ENCODE measurements at places on chromosomes 1 and 21.

- no peak for DNase-seq
Observed at GRCh38 chr1:115090540-115090939, 1.2 kb upstream of the TSPAN2 start.

DNA sequence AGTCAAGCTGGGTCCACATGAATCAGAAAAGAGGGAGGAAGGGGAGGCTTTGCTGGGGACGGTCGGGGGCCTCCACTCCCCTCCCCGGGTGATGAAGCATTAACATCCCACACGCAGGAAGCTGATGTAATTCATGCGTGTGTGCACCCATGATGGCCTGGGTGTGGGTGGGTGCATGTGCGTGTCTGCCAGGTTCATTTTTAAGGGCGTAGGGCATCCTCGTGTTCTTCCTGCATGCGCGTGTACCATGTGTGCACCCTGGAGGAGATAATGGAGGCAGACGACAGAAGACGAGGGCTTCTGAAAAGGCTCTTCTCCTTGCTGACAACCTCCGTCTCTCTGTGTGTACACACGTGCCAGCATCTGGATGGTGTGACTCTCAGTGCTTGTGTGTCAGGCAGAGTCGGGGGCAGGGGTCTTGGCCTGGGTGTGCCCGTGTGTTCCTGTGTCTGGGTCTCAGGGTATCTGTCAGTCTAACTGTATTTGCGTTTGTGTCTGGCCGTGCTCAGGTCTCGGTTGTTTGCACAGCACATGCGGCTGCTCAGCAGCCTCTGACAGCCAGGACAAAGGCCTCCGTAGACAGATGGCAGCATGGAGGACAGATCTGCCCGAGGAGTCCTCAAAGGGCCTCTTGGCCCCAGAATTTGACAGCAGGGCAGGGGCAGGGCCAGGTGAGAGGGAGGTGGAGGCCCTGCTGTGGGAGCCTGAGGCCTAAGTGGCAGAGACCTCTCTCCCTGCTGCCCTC lies 2.4 kb downstream of the RAP1GAP start:
- no peak for DNase-seq

GRCh38 chr1:31444725-31445448 lies 31.9 kb downstream of the SERINC2 start:
- no peak for DNase-seq

GRCh38 chr1:229229721-229230139 lies 41.2 kb upstream of the RAB4A start:
- DNase-seq = no peak

GRCh38 chr1:42176902-42177519 lies 12.5 kb upstream of the GUCA2A start:
- DNase-seq = no peak

DNA sequence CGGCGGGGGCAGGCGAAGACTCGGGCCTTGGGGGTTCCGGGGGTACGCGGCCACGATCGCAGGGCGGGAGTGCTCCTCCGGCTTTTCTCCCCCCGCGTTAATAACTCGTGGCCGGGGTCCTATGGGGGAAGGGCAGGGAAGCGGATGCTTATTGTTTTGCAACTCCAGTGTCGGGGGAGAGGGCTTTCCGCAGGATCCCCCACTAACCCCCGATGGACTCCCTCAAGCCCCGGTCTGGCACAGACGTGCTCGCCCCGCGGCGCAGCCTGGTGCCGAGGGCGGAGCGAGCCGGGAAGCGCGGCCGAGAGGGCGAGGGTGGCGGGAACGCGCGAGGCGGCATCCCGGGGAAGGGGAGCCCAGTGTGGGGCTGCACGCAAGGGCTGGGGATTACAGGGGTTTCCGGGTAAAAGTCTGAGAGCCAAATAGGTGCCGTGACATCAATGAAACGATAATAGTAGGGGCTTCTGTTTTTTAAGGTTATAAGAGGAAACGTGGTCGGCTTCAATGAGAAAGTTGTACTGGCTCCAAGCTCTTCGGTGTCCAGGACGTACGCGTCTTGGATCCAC lies 772 bp downstream of the UCK2 start:
- peak; percentile 10 for DNase-seq

GRCh38 chr21:38095220-38095619 lies 161.6 kb upstream of the KCNJ15 start:
- no peak for DNase-seq

DNA sequence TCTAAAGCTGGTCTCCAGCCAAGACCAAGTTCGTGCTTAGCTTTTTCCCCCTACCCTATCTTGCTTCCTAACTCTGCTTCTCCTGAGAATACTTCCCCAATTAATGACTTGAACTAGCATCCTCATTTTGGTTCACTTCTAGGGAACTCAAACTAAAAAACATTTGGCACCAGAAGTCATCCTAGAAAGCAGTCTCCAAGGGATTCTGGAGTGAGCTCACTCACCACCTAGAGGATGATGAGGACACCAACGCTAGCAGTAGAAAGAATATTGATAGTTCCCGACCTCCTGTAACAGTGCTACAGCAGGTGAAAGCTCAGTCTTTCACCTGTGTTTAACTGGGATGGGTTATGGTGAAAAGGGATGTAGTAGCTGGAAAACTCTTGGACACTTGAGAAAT lies 4.7 kb upstream of the PSMB2 start:
- no peak for DNase-seq

DNA sequence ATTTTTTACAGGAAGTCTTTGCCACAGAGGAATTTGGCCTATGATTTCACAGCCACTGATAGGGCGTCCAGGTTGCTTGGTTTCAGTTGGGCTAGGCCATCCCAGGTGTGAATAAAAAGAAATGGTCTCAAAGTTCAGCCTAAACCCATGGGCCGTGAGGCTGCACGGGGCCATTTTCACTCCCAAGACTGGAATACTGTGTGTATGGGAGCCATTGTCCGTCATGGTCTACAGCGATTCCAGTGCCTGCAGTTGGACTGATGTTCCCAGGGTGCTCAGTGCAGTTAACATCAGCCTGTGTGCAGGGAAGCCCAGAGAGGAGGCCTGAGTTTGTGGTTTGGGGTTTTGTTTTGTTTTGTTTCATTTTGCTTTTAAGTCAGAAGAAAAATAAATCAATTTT lies 133.2 kb downstream of the ADSS2 start:
- DNase-seq = no peak

DNA sequence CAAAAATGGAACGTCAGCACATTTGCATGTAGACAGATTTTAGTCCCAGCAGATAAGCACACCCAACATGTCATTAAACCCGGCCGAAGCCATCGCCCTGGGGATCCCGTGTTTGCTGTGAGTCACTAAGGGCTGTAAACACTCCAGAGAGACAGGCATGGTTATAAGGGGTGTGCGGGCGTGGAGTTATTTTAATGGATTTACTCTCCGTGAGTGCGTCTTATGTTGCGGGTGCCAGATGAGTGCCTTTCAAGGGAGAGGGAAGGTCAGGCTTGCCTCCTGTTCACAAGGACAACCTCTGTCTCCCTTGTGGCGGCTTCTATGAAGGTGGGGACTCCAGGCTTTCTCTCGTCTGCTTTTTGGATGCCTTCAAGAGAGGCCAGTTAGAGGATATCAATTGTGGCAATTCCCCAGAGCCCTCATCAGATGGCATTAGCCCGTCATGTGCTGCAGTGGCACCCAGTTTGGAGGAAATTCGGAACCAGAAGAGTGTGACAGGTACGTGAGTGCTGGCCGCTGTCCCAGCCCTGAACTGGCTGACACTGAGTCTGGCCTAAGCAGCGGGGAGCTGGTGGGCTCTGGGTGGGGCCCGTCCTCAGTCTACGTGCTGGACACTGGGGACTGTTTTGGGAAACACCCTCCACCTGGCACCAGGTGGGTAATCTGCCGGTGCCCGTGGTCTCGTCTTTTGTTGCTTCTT lies 223.8 kb upstream of the TMEM51 start:
- DNase-seq = no peak

GRCh38 chr1:38587766-38588165 lies 271.8 kb downstream of the RRAGC start:
- DNase-seq = no peak

GRCh38 chr1:1604374-1605033 lies 4.6 kb upstream of the FNDC10 start:
- DNase-seq = no peak

DNA sequence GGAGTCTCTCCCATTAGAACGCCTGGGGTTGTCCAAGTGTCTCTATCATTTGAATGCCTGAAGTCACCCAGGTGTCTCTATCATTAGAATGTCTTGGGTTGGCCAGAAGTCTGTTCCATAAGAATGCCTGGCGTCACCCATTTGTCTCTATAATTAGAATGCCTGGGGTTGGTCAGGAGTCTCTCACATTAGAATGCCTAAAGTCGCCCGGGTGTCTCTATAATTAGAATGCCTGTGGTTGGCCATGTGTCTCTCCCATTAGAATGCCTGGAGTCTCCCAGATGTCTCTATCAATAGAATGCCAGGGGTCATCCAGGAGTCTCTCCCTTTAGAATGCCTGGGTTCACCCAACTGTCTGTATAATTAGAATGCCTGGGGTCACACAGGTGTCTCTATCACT lies 54.5 kb downstream of the RNF187 start:
- no peak for DNase-seq

DNA sequence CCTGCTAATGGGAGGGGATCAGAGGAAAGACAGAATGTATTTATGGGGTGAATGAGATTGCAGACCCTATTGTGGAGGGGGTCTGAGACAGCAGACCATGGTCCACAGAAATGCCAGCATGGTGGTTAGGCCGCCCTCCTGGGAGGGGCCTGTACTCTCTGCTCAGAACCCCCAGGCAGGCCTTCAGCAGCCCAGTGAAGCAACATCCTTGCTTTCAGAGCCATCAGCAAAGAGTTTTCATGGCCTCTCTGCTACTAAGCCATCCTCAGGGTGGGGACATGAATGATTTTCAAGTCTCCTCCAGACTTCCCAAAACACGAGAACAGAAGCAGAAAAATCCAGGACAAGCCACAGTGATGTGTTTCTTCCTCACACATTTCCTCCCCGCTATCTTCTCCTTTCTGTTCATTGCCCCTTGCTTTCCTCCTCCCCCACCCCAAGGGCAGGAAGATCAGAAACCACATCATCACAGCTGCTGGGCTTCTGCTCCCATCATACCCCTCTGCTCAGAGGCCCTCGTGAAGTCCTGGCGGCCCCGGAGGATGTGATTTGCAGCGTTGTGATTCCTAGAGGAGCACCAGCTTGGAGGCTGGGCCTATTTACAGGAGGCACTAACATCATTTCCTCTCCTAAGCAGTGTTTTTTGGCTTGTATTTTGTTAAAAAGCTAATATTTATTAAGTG lies 48.0 kb downstream of the ABCA4 start:
- no peak for DNase-seq

GRCh38 chr1:118984722-118985639 lies 3.2 kb downstream of the TBX15 start:
- DNase-seq = no peak

DNA sequence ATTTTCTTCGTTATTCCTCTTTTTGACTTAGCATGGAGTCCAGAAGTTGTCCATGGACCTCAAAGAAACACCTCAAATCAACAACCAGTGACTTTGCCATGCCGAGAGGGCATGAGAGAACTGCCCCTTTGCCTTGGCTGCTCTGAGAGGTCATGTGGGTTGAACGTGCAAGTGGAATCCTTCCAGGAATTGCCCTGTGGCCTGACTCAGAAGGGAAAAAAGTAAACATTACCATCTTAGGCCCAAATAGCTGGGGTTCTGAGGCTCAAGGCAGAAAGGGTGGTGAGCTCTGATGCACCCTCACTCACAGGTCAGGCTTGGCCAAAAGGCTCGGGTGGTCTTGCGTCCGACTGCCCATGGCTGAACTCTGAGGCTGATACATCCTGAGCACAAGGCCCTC lies 15.1 kb downstream of the STUM start:
- DNase-seq = no peak

GRCh38 chr1:4093856-4094565 lies 193.9 kb upstream of the C1orf174 start:
- no peak for DNase-seq

DNA sequence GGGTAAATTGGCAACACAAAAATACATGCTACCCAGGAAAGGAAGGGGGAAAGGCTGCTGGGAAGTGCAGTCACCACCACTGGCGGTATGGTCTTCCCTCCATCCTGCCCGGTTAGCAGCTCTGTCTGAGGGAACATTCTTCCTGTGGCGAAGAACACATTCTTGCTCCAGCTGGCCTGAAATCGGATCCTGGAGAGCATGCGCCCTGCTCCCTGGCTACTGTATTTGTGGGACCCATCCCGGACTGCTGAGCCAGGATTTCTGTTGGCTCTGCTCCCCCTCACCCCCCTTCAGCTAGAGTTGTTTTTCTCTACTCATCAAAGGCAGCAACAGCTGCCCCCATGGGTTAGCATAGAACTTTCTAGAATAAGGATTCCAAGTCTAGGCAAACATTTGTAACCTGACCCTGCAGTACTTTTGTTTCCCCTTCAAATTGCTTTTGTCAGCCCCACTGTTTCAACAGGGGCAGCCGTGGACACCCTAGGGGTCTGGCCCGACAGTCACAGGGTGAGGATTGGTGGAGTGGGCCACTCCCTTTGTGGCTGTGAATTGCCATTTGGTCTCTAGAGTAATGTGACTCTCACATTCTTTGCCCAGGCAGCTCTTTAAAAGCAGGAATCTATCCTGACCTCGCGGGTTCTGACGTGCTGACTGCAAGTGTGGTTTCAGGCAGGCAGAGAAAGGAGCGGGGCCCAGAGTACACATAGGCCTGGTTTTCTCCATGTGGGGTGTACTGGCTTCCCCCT lies 157.7 kb downstream of the TOMM20 start:
- no peak for DNase-seq

DNA sequence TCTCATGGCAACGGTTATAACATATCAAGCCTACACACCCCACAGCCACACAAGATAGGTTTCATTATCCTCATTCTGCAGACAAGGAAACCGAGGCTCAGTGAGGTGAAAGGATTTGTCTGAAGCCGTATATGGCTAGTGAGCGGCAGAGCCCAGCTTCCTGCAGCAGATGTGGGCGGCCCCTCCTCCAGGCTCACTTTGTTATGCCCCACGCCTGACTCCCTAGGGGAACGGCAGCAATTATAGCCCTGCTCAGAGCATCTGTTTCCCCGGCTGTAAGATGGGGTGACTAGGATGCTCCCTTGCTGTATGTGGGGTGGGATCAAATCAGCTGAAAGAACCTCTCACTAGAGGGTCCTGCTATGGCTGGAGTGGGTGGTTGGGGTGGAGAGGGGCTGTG lies 22.1 kb downstream of the GRHL3 start:
- no peak for DNase-seq

GRCh38 chr21:35753308-35753707 lies 307.0 kb downstream of the SETD4 start:
- no peak for DNase-seq

- DNase-seq = no peak
Observed at GRCh38 chr1:221683681-221684080, 58.2 kb downstream of the DUSP10 start.

DNA sequence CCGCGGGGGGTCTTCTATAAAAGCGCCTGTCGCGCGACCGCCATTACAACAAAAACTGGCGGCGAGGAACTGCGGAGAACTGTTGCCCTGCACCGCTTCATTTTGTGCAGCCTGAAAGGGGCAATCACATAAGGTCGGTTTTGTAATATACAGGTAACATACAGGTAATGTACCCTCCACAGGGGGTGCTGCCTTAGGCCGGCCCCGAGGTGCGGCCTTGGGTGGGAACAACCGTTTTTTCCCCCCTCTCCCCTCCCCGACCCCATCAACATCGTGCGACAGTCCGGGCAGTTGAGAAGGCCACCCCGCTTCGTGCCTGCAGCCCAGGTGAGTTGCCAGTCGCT lies at the start of gene BRDT:
Gene BRDT, plus strand, starts transcription at position 46 of the 344 bp plus-strand sequence. CDS start 13,354 bp downstream, outside the sequence.
- DNase-seq = no peak
